Bronchial smooth muscle cell (primary cell): ENCODE measurements at places on chromosomes 4 and X. TPM values are rescaled to one million over a fixed set of nuclear protein-coding genes. Genes with fewer than 3 reads are reported as not detected.

BCORL1 gene
- 1.9 and 3.3 TPM in 2 replicates for total RNA-seq

MAGED4 gene
- total RNA-seq: 21.8 and 32.6 TPM in 2 replicates

PAGE1 gene
- total RNA-seq: not detected in 2 replicates

CXCL8 gene
- total RNA-seq: 0.17 and 1.9 TPM in 2 replicates

SMR3B gene
- total RNA-seq: not detected in 2 replicates

MAGEE2 gene
- not detected in 2 replicates for total RNA-seq

ZMAT1 gene
- total RNA-seq: under 0.01 TPM in 2 replicates

HELT gene
- not detected in 2 replicates for total RNA-seq

CYTL1 gene
- total RNA-seq: 0.47 TPM in 1 of 2 replicates, not detected in the other

POU3F4 gene
- not detected in 2 replicates for total RNA-seq

FMR1NB gene
- not detected in 2 replicates for total RNA-seq

PLXNA3 gene
- 9.1 and 16.4 TPM in 2 replicates for total RNA-seq

CXXC4 gene
- not detected in 2 replicates for total RNA-seq

MAOA gene
- 7.0 and 19.9 TPM in 2 replicates for total RNA-seq

LONRF3 gene
- 0.16 and 0.17 TPM in 2 replicates for total RNA-seq
